ENCODE measurements at places on chromosomes 12 and 14.
A peak's percentile ranks its signal among the peaks of the same experiment; 100 is the strongest.

DNA sequence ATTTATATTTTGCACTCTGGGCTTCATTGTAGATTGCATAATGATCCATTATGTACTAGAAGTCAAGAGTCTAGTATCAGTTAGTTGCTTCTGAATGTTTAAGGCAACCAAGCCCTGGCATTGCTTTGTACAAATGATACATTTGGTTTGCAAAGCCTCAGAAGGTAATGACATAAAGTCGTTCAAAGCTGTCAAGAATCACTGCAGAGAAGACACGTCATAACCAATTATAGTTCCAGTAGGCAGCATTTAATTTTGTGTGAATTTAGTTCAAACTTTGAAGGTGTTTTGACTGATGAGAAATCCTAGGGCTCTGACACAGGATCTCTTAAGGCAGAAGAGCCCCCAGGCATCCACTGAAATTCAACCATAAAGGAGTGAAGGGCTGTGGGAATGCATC lies 163.0 kb upstream of the KRR1 start:
- no peak for DNase-seq
- no peaks in the 10 kb centered on the region for H3K36me3 ChIP-seq
- H3K27ac ChIP-seq = no peak overlapping the region
- H3K4me3 ChIP-seq = no peak overlapping the region
- no peaks in the 10 kb centered on the region for H3K27me3 ChIP-seq

GRCh38 chr14:98177551-98177950 lies 1094.4 kb downstream of the BCL11B start:
- no peak overlapping the region for H3K4me3 ChIP-seq
- DNase-seq = no peak
- H3K27me3 ChIP-seq = no peaks in the 10 kb centered on the region
- no peaks in the 10 kb centered on the region for H3K4me1 ChIP-seq
- H3K27ac ChIP-seq = no peak overlapping the region

GRCh38 chr12:19872621-19873540 lies 433.6 kb downstream of the AEBP2 start:
- H3K36me3 ChIP-seq = no peaks in the 10 kb centered on the region
- no peaks in the 10 kb centered on the region for H3K27me3 ChIP-seq

DNA sequence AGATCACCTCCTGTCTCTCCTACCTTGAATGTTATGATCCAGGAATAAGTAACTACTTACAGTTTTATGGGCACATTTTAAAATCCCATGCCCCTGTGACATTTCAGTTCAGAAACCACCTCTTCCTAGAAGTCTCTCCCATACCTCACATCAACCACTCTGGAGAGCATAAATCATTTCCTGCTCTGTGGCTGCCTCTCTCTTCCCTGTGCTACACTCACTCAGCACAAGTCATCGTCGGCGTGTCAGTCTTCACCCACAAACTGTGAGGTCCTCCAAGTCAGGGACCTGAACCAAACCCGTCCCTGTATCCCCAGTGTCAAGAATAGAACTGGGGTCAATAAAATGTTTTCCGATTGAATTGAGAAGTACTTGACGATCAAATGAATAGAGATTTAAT lies 863.3 kb downstream of the BCL11B start:
- no peak for DNase-seq
- H3K27me3 ChIP-seq = no peaks in the 10 kb centered on the region
- H3K27ac ChIP-seq = no peak overlapping the region
- no peak overlapping the region for H3K4me3 ChIP-seq

DNA sequence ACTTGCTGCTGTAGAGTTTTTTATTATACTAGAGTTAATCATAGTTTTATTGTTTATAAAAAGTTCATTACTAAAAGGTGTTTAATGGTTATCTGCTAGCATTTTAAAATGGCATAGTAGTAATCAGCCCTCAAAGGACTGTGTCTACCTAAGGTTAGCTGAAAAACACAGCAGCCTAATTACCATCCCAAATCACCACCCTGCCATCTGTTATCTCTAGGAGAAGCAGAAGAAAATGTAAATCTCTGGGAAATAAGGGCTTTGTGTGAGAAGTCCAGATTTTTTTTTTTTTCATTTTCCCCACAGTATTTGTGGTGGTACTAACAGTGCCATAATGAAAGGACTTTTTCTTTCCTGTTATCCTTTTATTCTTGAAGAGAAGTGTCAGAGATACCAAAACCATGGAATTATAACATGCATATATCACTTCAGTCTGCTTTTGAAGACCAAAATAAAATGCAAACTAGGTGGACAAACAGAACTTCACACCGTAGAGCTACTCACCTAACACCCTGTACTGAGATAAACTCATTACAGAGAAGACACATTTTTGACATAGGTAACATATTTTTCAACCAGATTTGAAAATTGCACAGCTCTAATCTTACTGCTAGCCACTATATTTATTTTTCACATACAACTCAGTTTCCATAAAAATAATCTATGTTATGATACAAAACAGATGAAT lies 876.2 kb downstream of the C12orf50 start:
- peaks cover 5% of the 10 kb centered on the region for H3K4me1 ChIP-seq
- no peak overlapping the region for H3K4me3 ChIP-seq
- H3K27me3 ChIP-seq = no peaks in the 10 kb centered on the region
- H3K36me3 ChIP-seq = no peaks in the 10 kb centered on the region
- no peak for DNase-seq

- H3K27me3 ChIP-seq = no peaks in the 10 kb centered on the region
- DNase-seq = no peak
- H3K36me3 ChIP-seq = no peaks in the 10 kb centered on the region
- peak overlapping the region; percentile 70 for H3K27ac ChIP-seq
- H3K4me3 ChIP-seq = no peak overlapping the region
- H3K4me1 ChIP-seq = peaks cover 62% of the 10 kb centered on the region
These were observed 54.6 kb downstream of the ETV6 start for GRCh38 chr12:11704089-11704488.

- H3K27me3 ChIP-seq = no peaks in the 10 kb centered on the region
- no peaks in the 10 kb centered on the region for H3K36me3 ChIP-seq
- H3K4me1 ChIP-seq = no peaks in the 10 kb centered on the region
- H3K4me3 ChIP-seq = no peak overlapping the region
- H3K27ac ChIP-seq = no peak overlapping the region
These were observed 17.7 kb upstream of the CCDC91 start for GRCh38 chr12:28172434-28173030.

DNA sequence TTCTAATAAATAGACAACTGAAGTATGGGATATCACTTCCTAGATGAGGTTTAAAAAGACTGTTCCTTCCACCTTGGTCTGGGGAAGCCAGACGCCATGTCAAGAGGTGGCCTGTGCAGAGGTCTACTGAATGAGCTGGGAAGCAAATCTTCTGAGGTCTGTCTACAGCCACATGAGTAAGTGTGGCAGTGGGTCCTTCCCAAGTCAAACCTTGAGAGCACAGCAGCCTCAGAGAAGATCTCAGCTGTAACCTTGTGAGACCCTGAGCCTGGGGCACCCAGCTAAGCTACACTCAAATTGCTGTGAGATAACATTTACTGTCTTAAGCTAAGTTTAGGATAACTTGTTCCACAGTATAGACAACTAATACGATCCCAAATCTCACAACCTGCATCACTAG lies 20.2 kb downstream of the NDUFA12 start:
- peaks cover 9% of the 10 kb centered on the region for H3K4me1 ChIP-seq
- no peak overlapping the region for H3K27ac ChIP-seq
- no peak overlapping the region for H3K4me3 ChIP-seq

GRCh38 chr12:57173089-57173488 lies 25.7 kb upstream of the LRP1-AS start:
- no peak for DNase-seq
- H3K4me3 ChIP-seq = no peak overlapping the region
- H3K27me3 ChIP-seq = no peaks in the 10 kb centered on the region
- H3K27ac ChIP-seq = peak overlapping the region; percentile 16

DNA sequence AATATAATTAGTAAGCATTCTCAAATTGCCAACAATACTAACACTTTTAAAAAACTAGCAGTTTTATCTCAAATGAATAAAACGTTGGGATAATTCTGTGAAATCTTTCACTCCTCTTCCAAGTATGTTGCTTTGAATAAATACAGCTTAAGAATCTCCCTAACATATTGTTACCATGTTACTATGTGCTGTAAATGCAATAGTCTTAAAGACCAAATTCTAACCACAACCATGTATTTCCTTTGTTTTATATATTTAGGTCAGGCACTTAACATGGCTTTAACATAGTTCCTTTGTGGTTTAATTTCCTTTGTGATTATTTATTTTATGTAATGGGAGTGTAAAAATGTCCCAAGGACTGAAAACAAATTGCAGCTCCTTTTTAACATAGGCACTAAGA lies 33.9 kb upstream of the CCDC91 start:
- no peak for DNase-seq
- H3K36me3 ChIP-seq = no peaks in the 10 kb centered on the region
- no peak overlapping the region for H3K27ac ChIP-seq
- H3K4me1 ChIP-seq = no peaks in the 10 kb centered on the region
- no peaks in the 10 kb centered on the region for H3K27me3 ChIP-seq

- DNase-seq = no peak
- no peaks in the 10 kb centered on the region for H3K27me3 ChIP-seq
- H3K4me1 ChIP-seq = no peaks in the 10 kb centered on the region
- H3K27ac ChIP-seq = no peak overlapping the region
- H3K4me3 ChIP-seq = no peak overlapping the region
These were observed 181.6 kb downstream of the GRIP1 start for GRCh38 chr12:66497008-66497897.

DNA sequence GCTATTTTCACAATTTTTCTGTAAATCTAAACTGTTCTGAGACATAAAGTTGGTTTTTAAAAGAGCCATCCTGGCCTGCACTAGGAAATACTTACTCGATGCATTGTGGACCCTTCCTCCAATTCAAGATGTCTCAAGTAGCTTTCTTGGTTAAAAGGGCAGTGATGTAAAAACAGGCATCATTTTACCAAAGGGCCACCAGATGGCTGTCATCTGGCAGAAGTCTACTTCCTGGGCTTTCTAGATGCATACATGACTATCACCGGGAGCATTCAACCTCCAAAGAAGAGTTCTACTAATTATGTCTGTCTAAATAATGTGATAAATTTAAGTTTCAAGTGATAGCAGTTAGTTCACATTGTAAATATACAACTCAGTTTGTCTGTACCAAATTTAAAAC lies 96.8 kb upstream of the FRMD6 start:
- no peak overlapping the region for H3K4me3 ChIP-seq
- no peak for DNase-seq
- peaks cover 19% of the 10 kb centered on the region for H3K4me1 ChIP-seq
- H3K27me3 ChIP-seq = no peaks in the 10 kb centered on the region

GRCh38 chr12:77594366-77594765 lies 236.3 kb upstream of the NAV3 start:
- DNase-seq = no peak
- no peak overlapping the region for H3K27ac ChIP-seq
- no peak overlapping the region for H3K4me3 ChIP-seq
- no peaks in the 10 kb centered on the region for H3K36me3 ChIP-seq
- no peaks in the 10 kb centered on the region for H3K4me1 ChIP-seq
- H3K27me3 ChIP-seq = no peaks in the 10 kb centered on the region

DNA sequence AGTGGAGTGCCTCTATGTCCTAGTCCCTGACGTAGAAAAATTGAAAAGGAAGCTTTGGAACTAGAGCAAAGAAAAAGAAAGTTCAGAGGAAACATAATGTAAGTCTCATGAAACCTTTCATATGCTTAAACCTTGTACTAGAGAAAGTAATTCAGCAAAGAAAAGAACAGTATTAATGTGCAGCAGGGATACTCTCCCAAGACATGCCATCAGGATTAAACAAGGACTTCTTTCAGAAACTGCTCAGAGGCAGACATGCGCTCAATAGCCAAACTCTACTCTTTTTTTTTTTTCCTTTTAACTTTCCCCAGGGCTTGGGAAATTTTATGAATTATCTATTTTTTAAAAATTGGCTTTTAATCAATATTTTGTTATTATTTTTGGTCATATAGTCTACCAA lies 7.1 kb upstream of the ASB8 start:
- H3K4me1 ChIP-seq = no peaks in the 10 kb centered on the region
- DNase-seq = no peak
- H3K27ac ChIP-seq = no peak overlapping the region
- H3K36me3 ChIP-seq = no peaks in the 10 kb centered on the region
